Activated naive CD4-positive, alpha-beta T cell treated with anti-CD3 and anti-CD28 coated beads, Interleukin-2, amount 10 ng/mL, durations not matched to agents 7 days and 5 days (primary cell): ENCODE measurements at places on chromosomes 6 and 20.

- no peak for DNase-seq
Observed at GRCh38 chr6:53287336-53288225, 61.2 kb downstream of the ELOVL5 start.

DNA sequence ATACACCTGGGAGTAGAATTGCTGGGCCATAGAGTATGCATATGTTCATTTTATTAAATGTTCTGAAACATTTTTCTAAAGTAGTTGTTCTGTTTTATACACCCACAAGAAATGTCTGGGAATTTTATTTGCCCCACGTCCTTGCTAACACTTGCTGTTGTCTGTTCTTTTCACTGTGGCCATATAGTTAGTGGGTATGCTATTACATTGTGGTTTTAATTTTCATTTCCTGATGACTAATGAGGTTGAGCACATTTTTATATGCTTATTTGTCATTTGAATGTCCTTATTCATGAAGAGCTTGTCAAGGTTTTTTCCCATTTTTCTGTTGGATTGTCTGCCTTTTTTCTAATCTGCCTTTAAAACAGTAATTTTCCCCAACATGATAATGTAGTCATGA lies 41.5 kb upstream of the TGM3 start:
- no peak for DNase-seq

DNA sequence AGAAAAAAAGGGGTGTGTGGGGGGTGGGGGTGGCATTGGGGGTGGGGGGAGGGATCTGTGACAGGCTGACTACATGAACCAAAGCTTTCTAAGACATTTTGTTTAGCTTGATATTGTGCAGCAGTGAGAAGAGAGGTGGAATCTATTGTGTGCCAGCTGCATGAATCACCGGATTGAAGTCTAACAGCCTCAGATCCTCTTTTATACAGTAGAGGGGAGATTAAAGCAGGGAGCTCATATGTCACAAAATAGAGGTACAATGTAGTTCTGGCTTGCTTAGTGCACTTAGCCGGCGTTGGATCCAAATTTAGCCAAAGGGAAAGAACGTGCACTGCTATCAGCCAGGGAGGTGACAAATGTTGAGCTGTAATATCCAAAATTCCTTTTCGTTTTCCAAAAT lies 404.2 kb upstream of the CITED2 start:
- no peak for DNase-seq

GRCh38 chr6:141261016-141261671 lies 871.6 kb upstream of the GJE1 start:
- DNase-seq: no peak
